ENCODE measurements at places on chromosomes 2 and 18.

DNA sequence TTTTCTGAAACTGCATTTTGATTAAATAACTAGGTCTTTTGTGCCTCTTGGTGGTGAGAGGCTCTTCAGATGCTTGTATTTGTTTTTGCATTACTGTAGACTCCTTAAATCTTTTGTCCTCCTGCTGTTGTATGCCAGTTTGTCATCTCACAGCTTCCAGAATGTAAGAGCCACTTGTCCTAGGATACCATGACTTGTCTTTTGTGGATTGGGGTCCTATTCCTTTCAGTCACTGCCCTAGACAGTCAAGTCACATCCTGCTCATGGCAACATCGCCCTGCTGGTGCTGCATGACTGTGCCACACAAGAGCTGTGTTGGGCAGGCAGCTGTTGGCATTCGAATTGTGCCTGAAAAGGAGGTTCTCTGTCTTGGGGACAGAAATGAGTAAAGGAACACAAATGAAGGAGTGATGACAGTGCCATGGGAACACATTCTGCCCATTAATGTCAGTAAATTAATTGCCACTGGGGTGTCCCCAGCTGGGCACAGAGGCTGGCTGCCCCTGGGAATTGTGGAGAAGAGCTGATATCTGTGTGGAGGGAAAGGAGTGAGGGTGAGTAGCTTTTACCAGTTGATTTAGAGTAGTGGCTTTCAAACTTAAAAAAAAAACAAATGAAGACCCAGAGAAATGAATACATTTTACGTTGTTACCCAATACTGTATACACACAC, 140.3 kb downstream of the ARL6IP6 start:
- DNase-seq: no peak

GRCh38 chr18:75216212-75216910, 5.8 kb downstream of the TSHZ1 start:
- DNase-seq: no peak

- peak; percentile 57 for DNase-seq
Observed at GRCh38 chr2:120845277-120845676, 109.6 kb downstream of the GLI2 start.

- DNase-seq: no peak
Observed at GRCh38 chr2:48377646-48378045, 152.3 kb upstream of the STON1 start.

DNA sequence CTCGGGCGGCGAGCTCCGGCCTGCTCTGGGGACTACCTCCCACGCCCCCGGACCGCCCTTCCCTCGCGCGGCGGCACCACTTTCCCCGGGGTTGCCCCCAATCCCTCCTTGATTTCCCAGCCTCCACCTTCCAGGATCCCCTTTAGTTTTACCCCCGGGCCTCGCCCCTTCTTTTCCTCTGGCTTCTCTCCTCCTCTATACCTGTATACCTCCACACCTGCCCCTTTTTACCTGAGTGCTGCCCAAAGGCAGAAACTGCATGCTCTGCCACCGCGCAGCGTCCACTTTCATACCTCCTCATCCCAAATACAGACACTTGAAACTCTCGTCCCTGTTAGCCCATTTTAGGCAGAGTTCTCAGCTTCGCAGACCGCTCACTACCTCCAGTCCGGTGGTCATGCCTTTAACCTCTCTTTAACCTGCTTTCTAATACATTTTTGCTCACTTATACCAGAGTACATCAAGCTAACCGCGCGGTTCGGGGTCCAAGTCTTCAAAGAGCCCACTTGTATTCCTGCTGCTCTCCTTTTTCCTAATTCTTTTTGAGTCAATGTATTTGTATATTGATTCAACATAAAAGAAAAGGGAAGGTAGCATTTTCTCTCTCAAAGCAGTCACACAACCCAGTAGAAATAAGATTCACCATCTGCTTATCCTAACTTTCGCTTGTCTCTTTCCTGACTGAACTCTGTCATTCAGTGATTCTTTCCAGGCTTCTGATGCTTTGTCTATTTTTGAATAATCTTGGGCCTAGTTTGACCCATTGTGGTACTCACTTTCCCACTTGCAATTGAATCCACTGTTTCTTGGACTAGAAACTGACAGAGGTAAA, 901 bp downstream of the SPOPL start:
- DNase-seq: no peak

- DNase-seq: no peak
Observed at GRCh38 chr2:107648781-107649404, 177.8 kb upstream of the RGPD4 start.

DNA sequence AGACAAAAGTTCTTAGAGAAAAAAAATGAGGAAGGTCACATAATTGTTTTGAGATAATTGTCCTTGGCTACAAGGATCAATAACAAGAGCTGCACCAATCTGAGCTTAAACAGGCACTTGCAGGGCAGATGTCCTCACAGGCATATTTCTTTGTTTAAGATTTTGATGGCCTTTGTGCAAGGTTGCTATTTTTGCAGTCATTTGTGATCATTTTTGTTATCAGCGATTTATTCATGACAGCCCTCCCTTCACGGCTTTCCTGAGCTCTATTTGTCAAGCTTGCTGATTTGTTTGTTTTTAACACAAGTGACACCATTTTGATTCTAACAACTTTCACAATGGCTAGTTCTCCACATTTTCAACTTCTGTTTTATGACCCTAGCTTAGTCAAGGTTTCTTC, 418.6 kb upstream of the REG3G start:
- no peak for DNase-seq

- DNase-seq: no peak
Observed at GRCh38 chr2:229297247-229297646, 26.2 kb upstream of the PID1 start.

DNA sequence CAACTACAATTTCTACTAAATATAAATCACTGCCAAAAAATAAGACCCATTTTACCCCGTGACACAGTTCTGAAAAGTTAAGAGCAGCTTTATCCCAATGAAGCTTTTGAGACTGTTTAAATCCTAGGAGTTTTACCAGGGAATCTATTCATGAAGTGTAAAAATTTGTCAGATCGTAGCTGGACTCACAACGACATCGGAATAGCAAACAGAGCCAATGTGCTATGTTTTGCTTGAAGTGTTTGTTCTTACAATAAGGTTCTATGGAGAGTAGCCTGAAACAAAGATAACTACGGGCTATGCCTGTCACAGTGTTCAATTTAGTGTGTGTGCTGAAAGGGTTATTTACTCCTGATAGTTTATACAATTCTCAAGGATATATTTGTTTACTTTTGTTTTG, 78.5 kb upstream of the L3MBTL4 start:
- no peak for DNase-seq

DNA sequence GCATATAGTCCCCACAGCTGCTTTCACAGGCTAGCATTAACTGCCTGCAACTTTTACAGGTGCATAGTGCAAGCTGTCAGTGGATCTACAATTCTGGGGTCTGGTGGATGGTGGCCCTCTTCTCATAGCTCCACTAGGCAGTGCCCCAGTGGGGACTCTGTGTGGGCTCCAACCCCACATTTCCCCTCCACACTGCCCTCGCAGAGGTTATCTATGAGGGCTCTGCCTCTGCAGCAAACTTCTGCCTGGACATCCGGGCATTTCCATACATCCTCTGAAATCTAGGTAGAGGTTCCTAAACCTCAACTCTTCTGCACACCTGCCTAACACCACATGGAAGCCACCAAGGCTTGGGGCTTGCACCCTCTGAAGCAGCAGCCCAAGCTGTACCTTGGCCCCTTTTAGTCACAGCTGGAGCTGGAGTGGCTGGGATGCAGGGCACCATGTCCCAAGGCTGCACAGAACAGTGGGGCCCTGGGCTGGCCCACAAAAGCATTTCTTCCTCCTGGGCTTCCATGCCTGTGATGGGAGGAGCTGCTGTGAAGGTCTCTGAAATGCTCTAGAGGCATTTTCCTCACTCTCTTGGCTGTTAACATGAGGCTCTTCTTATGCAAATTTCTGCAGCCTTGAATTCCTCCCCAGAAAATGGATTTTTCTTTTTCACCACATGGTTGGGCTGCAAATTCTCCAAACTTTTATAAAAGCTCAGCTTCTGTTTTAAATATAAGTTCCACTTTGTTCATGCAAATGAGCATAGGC, 59.3 kb downstream of the KDM3A start:
- DNase-seq: no peak

DNA sequence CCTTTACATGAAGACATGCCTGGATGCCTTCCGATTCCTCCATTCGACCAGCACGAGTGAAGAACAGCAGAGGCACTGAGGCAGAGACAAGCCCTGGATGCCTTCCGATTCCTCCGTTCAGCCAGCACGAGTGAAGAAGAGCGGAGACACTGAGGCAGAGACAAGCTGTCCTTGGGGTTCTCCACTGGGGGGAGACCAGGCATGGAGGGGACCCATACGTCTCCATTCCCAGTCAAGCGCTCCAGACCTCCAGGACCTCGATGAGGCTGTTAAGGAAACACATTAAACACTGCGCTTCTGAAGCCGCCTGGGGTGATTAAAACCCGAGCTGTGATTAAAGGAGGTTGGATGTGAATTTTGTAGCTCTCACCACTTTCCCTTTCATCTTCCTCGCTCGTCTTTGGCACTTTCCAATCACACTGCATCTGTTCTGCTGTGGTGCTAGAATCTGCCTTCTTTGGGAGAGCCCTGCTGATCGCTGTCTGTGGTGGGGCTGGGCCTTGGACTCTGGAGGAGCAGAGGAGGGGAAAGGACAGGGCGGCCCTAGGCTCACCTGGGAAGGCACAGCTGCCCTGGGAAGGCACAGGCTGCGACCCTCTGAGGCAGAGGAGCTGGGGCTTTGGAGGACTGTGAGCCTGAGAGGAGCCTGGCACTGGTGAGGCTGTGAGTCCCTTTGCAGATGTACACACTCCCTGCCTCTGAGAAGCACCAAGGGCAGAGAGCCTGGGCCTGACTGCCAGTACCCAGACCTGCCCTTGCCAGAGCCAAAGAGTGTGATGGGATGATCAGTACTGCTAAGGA, 463.1 kb upstream of the HS6ST1 start:
- DNase-seq: no peak

GRCh38 chr2:85437488-85438200, 19.1 kb downstream of the SH2D6 start:
- DNase-seq: peak; percentile 92

- no peak for DNase-seq
Observed at GRCh38 chr2:207722773-207723424, 11.5 kb downstream of the CCNYL1 start.

DNA sequence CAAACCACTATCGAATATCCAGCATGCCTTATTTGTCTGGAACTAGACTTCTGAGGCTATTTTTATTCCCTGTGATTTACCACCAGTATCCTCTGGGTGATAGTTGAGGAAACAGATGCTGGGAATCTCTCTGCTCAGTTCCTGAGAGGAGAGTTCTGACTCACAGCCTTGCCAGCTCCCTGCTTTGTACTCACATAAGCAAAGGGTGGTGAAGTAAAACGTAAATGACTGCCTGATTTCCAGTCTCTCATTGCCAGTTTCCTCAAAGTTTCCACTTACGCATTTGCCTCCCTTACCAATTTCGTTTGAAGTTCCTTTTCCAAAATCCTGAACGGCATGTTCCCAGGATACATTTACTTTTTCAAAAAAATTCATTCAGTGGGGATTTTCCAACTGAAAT, 69.2 kb upstream of the HNRNPA3 start:
- DNase-seq: no peak

GRCh38 chr2:154375579-154375931, 322.9 kb upstream of the KCNJ3 start:
- DNase-seq: no peak

DNA sequence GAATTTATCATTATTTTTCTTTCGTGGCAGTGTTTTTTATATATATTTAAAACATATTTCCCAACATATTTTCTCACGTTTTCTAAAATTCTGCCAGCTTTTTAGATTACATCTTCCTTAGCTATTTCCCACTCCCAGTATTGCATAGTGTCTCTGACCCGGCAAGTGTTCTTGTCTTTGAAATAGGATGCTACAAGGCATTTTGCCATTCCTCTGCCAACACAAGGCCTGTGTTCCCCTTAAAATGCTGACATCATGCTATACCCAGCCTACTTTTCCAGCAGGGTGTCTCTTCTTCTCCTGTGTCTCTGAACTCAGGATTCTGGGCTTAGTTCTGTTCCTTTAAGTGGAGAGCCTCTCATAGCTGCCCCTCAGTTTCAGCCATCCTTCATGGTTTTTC, 115.2 kb downstream of the DIS3L2 start:
- no peak for DNase-seq

- DNase-seq: no peak
Observed at GRCh38 chr2:149068996-149069888, 30.7 kb downstream of the LYPD6B start.

GRCh38 chr18:63997041-63997440, 27.2 kb downstream of the SERPINB8 start:
- DNase-seq: no peak

DNA sequence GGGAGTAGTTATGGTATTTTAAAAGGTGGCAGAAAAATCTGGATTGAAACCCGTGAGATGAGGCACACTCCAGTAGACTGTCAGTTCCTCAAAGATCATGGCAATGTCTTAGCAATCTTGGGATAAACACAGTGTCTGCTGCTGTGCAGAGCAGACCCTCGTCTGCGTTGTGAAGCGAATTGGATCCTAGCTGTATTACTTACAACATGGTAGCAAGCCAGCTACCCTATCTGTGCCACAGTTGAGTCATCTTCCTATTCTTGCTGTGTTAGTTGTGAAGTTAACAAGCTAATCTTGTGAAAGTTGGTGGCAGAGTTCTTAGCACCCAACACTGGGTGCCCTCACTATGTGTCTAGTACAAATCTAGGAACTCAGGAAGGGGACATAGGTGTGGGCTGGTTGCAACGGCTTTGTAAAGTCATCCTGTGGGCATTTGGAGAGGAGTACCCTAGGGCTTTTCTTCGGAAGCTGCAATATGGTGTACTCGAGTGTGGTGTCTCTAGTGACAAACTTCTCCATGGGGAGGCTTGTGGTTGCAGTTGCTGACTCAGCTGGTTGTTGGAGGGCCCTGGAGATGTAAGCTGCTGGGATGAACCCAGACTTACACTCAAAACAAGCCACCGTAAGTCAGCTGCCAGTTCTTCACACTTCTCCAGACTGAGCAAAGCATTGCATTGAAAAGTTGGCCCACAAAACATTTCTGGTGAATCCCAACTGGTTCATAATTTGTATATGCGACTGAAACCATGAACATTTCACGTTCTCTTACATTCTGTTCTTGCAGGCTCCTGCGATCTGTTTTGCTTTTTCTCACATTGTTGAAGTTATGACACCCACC, 61.5 kb downstream of the ADCYAP1 start:
- DNase-seq: no peak

Measured in heart left ventricle (tissue), 16 donors.